CD4-positive, alpha-beta T cell treated with Interleukin-10 for 1 hour (primary cell): ENCODE measurements at places on chromosomes 7 and 10.
A peak's percentile ranks its signal among the peaks of the same experiment; 100 is the strongest.

GRCh38 chr10:89889606-89890005 lies 188.2 kb downstream of the KIF20B start:
- no peak for DNase-seq

DNA sequence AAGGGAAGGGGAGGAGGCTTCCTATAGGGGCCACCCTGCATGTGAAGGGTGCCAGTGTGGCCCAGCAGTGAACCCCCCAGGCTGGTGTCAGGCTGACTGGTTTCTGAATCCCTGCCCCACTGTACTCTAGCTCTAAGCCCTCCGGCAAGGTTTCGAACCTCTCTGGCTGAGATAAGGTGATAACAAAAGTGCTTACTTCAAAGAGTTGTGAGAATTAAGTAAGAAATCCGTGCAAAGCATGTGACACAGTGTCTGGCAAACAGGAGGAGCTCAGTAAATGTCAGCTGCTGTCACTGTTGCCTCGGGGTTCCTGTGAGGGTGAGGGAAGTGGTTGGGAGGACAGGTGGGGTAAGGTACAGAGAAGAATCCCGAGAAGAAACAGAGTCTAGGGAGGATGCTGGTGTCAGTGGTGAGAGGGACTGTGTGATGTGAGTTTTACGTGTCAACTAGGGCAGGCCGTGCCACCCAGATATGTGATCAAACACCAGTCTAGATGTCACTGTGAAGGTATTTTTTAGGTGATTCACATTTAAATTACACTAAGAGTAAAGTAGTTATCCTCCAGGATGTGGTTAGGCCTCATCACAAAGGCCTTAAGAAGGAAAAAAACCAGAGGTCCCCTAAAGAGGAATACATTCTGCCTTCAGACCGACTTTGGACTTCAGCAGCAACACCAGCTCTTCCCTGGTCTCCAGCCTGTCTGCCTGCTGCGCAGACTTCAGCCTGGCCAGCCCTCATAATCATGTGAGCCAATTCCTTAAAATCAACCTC lies 64.4 kb downstream of the BPGM start:
- peak; percentile 56 for DNase-seq

GRCh38 chr10:46264336-46264735 lies 22.5 kb upstream of the ANTXRL start:
- DNase-seq, result no peak

GRCh38 chr10:76398043-76398710 lies 966.8 kb downstream of the LRMDA start:
- no peak for DNase-seq

DNA sequence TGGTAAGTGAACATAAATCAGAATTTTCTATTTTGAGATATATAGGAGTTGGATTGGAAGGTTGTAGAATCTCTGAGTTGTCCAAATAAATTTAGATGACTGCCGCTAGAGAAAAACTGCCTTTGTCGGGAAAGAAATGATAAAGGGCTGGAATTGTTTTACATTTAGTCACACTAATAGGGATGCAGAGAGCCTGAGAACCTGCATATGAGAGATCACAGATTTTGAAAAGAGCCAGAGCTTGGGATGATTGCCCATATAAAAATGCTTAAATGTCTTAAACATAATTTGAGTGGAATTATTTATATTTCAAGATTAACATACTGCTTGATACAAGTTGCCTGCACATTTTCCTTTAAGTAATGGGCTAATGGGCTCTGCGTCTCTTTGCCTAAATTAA lies 660.5 kb downstream of the NRG3 start:
- no peak for DNase-seq

DNA sequence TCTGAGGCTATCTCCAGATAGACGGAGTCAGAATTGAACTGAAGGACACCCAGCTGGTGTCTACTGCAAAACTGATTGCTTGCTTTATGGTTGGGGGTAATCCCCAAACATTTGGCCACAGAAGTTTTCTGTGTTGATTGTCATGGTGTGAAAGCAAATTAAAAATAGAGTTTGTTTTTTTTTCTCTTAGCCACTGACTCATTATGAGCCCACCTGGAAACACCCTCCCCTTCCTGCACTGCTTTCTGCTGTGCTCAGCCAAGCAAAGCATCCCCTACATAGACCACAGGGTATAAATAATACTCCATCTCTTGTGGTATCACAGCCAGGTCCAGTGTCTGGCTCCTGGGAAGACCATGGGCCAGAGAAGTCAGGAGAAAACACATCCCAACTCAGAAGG lies 6.5 kb upstream of the VWC2 start:
- no peak for DNase-seq

DNA sequence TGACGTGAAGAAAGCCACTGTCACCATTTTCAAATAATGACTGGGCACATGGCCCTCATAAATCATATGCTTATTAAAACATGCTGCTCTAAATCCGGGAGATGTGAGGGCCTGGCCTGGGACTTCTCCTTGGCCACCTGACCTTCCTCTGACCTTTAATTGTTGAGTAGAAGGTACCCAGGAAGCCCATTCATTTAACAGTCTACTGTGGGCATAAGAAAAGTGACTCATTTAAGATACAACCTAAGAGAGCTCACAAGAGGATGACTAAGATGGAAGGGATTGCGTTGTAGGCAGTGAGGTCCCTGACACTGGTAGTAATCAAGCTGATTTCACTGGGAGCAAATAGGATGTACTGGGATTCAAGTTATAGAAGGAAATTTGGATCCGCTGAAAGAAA lies 203.4 kb upstream of the GPR26 start:
- no peak for DNase-seq

DNA sequence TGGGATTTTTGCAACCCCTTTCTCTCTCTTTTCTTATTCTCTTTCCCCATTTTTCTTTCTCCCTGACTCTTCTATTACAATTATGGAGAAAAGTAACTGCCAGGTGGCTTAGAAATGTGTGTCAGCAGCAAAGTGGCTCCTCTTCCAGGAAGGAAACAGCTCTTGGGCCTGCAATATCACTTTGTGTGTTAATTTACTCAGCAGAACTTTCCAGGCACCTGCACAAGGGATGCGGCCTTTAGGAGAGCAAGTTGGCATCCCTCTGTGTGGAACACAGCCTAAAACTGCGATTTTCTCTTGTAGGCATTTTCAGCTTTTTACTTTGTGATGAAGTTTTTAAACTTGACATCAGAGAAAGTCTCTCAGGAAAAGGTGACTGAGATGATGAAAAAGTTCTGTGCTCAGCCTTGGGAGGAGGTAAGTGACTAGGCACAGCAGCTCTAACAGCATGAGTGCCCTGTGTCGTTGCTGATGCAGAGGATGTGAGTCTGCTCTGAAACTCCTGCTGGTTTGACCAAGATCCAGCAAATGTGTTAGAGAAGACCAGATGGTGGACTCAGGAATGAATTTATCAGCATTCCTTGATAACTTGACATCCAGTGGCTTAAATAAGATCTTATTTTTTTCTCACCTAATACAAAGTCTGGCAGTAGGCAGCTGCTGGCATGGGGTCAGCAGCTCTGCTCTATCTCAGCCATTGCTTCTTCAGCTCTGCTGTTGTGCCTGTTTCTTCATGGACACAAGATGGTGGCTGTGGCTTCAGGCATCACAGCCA lies 47.4 kb upstream of the CC2D2B start:
- DNase-seq, result no peak

GRCh38 chr10:43444323-43444722 lies 7.4 kb downstream of the ZNF487 start:
- DNase-seq, result no peak

GRCh38 chr10:99224766-99225165 lies 10.9 kb downstream of the HPSE2 start:
- DNase-seq, result no peak

- DNase-seq, result no peak
These were observed 44.3 kb upstream of the INPP5A start for GRCh38 chr10:132493246-132493755.

GRCh38 chr10:105952153-105952552 lies 1212.4 kb downstream of the SORCS1 start:
- no peak for DNase-seq

DNA sequence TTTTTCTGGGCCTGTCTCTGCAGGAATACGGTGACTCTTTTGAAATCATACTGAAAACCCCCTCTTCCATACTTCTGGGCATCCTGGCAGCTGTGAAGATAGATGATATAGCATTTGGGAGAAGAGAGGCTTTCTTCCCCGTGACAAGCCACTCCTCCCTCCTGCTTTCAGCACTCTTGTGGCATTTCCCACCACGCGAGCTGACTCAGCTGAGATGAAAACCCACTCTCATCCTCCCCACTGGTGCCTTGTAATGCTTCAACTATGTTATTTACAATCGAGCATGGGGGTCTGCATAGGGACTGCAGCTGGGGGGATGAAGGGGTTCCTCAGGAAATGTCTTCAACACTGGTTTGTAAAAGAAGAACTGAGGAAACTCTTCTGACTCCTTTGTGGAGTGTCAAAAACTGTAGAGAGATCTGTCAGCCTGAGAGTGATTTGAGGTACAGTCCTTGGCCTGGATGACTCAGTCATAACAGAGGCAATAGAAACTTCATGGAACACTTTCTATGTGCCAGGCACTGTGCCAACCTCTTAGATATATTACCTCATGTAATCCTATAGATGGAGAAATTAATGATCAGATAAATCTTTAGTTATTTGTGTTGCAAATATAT lies 1.7 kb upstream of the TBATA start:
- DNase-seq, result no peak

DNA sequence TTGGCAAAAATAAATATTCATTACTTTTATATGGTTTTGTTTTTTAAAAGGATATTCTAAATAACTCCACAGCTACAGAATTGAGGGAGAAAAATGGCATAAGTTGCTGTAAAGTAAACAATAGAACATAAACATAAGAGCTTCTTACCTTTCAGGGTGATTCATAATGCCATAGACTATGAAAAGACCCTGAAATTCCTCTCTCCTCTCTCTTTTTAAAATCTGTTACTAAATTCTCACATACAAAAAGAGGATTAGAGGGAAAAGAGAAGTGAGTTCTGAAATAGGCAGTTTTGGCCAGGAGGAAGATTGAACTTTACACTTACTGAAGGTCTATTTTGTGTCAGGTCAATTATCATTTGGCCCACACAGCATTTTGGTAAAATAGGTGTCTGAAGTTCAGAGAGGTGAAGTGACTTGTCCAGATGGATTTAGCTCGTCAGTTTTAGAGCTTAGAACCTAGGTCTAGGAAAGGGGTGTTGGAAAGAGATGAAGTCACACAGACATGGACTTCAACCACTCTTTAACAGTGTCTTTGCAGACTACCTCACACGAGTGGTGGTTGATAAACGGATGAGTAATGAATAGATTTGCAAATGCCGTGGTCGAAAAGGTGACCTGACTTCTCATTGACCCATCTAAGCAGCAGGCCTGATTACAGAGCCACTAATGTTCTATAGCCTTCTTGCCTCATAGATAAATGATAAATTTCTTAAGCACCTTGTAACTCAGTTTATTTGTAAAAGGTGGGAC lies 190.6 kb upstream of the CCDC6 start:
- no peak for DNase-seq

GRCh38 chr7:128879939-128880746 lies 17.5 kb downstream of the ATP6V1F start:
- DNase-seq, result no peak

DNA sequence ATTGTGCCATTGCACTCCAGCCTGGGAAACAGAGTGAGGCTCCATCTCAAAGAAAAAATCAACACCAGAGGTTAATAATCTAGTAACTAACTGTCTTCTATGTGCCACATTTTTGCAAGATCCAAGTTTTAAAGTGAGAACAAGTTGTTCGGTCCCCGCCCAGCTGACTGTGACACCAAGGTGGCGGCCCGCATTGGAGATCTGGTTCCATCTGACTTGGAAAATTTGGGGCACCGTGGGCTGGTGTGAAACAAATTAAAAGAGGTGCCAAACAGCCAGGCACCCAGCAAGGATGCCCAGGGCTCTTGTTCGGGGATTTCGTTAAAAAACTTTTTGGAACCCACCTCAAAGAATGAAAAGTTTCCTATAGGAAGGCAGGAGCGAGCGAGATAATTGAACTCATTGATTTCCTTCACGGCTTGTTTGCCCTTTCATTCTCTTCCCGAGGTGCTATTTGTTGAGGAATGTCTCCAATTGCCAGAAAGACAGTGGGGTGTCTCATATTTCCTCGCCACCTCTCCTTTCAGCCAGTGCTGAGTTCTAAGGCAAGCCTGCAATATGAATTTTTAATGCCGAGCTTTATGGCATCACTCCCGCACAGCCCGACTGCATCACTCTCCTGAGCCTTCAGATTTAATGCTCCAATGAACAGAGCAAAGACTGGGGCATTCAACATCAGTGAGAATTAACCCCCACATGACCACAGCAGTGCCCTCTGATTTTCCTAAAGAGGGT lies 156.9 kb upstream of the SH2B2 start:
- DNase-seq, result no peak

GRCh38 chr10:112843623-112844022 lies 106.4 kb upstream of the TCF7L2 start:
- DNase-seq, result no peak

DNA sequence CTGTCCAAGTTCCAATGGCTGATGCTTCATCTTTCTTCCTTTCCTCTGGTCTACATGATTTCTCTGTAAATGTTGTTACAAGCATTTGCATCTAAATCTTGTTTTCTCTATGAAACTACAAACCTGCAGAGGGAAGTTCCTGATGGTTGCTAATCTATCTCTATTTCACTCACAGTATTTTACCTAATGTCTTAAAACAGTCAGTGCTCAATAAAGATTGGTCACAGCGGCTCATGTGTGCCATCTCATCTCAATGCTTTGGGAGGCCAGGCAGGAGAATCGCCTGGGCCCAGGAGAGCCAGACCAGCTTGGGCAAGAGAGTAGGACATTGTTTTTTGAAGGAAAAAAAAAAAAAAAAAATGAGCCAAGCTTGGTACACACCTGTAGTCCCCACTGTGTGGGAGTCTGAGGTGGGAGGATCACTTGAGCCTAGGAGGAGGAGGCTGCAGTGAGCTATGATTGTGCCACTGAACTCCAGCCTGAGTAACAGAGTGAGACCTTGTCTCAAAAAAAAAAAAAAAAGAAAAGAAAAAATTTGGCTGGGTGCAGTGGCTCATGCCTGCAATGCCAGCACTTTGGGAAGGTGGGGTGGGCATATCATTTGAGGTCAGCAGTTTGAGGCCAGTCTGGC lies 71.3 kb upstream of the ARMC3 start:
- no peak for DNase-seq

GRCh38 chr7:12759151-12759550 lies 71.7 kb downstream of the ARL4A start:
- no peak for DNase-seq

DNA sequence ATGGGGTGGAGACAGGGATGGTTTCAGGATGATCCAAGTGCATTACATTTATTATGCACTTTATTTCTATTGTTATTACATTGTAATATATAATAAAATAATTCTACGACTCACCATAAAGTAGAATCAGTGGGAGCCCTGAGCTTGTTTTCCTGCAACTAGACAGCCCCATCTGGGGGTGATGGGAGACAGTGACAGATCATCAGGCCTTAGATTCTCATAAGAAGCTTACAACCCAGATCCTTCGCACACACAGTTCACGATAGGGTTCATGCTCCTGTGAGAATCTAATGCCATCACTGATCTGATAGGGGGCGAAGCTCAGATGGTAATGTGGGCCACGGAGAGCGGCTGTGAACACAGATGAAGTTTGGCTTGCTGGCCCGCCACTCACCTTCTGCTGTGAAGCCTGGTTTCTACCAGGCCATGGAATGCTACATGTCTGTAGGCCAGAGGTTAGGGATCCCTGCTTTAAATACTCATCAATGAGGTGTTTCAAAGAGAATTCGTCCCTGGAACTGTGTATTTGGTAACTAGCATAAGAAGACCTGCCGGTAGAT lies 21.2 kb upstream of the PRKCQ start:
- DNase-seq, result peak; percentile 66
